Mucosa of descending colon (tissue), 3 donors: ENCODE measurements at places on chromosomes 13 and 19.

- no peak for DNase-seq
Measured at GRCh38 chr19:44499559-44499958, 763 bp downstream of the ZNF180 start.

GRCh38 chr19:13985771-13986347 lies 20.3 kb downstream of the RFX1 start:
- DNase-seq, result no peak

GRCh38 chr19:45815481-45816216 lies 541 bp upstream of the RSPH6A start:
- no peak for DNase-seq

DNA sequence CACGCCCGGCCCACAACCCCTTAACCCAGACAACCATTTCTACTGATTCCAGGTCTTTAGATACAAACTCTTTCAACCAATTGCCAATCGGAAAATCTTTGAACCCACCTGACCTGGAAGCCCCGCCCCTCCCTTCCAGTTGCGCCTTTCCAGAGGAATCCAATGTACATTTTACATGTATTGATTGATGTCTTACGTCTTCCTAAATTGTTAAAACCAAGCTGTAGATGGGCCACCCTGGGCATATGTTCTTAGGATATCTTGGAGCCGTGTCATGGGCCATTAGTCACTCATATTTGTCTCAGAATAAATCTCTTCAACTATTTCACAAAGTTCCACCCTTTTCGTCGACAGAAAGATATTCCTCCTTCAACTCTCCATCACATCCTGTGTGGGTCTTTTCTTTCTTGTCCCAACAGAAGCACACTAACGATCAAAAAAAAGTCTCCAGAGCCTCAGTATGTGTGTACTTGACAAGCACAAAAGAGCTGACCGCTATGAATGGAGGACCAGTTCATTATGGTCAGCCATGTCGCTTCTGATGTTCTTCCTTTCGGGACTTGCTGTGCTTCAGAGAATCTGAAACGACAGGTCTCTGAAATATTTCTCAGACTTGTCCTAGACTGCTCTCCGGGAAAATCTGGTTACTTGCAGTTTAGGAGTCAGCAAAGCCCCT lies 601 bp upstream of the ZNF749 start:
- DNase-seq, result no peak

DNA sequence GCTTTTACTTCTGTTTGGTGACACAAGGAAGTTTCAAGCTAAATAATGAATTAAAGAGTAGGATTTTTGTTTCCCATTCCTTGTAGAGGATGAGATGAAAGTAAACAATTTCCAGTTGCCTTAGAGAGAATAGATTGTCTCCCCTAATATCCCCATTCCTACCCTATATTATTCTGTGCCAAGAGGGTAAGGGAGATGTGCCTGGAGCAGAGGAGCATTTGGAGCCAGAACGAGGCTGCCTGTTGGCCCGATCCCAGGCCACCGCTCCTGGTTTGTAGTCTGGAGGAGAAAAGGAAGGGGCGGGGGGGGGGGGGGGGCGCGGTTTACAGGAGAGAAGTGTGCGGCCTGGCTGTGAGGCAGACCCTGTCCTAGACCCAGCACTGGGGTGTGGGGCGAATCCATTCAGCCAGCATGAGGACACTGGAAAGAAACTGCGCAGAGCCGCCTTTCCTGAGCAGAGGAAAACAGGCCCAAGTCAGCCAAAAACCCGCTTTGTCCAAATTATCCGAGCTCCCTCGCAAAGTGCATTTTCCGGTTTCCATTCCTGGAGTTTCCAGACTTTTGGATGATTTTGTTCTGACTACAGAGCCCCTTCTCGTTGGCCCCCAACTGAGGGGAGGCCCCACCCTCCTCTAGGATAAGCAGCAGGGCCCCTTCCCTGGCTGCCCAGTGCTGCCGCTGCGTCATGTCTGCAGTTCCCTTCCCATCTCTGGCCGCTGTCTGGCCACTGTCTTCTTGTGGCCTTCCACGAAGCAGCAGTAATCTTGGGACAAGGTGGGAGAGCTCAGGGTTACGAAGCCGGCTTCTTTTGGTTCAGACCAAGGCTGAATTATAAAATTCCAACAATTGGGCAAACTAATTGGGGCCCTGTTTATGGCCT lies 23.0 kb downstream of the NFIX start:
- DNase-seq, result no peak
